ENCODE measurements at places on chromosomes 16 and 17.

- DNase-seq = no peak
Measured at GRCh38 chr17:1251866-1252608, 18.2 kb upstream of the BHLHA9 start.

DNA sequence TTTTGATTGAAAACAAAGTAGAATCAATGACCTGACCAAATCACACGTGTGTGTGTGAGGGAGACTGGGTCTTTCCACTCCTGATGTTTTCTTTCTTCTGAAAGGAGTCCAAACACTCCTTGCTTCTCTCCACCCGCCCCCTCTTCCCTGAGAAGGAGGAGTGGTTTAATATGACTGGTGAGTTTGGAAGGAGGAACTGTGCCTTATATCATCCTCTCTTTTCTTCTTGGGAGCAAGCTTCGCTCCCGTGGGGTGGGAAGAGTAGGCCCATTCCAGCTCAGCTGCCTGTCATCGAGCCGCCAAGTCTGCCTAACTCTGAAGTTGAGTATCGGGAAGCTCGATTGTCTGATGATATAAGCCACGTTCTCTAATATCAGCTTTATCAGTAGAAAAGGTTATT lies 96.5 kb downstream of the YPEL2 start:
- DNase-seq = no peak

- peak; percentile 36 for DNase-seq
Measured at GRCh38 chr16:27762441-27762840, 212.5 kb downstream of the KATNIP start.

DNA sequence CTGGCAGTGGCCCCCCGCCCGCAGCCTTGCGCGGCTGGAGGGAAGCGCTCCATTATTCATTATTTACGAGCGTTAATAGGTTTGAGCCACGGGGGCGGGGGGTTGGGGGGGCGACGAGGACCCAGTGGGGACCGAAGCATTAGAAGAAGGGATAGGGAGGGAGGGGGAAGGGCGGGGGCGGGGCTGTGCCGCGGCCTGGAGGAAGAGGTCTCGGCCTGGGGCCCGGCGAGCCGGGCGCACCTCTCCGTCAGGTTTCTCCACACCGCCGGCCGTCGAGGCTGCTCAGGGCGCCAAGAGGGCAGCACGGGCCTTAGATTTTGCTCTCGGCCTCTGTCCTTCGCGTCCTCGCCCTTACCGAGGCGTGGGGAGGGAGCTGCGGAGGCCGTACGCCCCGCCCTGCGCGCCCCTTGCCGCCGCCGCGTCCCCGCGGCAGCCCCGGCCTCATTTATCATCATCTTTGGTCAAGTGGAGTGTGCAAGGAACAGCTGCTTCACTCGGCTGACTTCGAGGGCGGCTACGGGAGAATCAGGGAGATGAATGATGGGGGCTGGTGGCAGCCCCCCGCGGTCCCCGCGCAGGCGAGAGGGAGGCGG lies 54.2 kb downstream of the SREBF1 start:
- no peak for DNase-seq

GRCh38 chr17:5364696-5365095 lies 54.8 kb downstream of the NUP88 start:
- DNase-seq = no peak

DNA sequence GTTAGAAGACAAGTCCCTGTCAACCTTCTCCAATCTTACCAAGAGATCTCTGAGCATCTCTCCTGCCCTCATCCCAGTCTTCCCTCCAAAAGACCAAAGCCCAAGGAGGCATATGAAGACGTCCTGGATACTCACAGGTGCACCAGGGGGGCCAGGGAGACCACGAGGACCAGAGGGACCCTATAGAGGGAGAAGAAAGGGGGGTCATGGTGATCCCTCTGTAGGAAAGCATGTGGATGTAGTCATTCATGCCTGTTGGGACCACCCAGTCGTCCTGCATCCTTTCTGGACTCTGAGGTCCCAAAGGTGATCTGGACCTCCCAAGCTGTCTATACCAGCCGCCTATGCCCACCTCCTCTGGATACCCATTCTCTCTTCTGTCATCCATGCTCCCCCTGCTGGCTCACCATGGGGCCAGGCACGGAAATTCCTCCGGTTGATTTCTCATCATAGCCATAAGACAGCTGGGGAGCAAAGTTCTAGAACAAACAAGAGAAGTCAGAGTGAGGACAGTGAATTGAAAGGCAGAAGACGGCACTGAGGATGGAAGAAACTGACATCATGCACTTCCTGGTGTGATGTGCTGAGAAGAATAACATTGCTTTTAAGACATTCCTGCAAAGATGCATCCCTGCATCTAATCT lies 3.3 kb downstream of the COL1A1 start:
- peak; percentile 39 for DNase-seq

GRCh38 chr16:52932321-52932720 lies 120.4 kb downstream of the CHD9NB start:
- no peak for DNase-seq

DNA sequence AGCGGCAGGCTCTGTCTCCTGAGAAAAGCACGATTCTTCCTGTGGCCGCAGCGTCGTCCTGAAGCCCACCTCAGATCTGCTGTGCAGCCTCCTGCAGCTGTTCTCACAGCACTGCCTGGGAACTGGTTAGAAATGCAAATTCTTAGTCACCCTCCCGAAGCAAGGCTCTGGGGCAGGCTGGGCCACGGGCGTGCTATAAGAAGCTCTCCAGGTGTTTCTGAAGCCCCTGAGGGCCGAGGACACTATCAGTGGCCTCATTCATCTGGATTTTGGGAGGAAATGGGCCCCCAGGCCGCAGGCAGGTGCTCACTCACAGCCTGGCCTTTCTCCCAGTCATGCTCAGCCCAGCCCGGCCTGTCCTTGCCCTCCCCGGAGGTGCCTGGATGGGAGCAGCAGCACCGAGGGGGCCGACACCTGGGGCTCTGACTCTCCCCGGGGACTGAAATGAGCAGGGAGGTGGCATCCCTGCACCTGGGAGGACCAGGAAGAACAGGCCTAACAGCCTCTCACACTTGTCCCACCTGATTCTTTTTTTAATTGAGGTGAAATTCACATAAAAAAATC lies 10.4 kb upstream of the NLRC3 start:
- DNase-seq = no peak

DNA sequence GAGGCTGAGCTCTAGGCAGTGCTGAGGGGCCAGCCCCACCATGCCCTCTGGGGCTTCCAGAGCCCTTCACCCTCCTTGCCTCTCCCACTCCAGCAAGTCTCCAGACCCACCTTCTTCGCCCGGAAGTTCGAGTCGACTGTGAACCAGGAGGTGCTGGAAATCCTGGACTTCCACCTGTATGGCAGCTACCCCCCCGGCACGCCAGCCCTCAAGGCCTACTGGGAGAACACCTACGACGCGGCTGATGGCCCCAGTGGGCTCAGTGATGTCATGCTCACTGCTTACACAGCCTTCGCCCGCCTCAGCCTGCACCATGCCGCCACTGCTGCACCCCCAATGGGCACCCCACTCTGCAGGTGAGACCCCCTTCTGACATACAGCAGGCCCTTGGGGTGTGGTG lies 10.5 kb downstream of the XYLT2 start:
- DNase-seq = no peak

- DNase-seq = no peak
Measured at GRCh38 chr17:50877838-50878237, 11.7 kb upstream of the TOB1 start.

DNA sequence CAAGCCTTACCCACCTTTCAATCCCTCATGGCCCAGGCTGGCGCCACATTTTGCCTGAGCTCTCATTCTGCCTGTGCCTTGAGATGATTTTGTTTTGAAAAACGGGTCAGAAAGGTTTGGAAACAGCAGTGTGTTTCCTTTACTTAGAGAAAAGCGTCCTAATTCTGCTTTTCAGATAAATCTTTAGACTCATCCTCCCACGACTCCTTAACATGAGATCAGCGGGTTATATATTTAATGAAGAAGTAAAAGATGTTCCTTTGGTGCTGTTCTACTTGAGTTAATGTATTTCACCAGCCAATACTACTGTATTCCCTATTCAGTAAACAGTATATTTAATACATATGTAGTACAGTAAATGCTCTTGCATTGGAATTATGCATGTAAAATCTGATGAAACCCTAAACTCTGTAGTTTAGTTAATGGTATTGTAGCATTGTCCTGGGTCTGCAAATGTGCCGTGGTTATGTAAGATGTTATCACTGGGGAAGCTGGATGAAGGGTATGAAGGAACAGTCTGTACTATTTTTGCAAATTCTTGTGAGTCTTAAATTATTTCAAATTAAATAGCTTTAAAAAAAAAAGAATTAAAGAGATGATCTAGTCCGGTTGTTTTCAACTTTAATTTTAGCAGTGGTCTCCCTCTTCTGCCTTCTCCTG lies 199.4 kb upstream of the CACNG5 start:
- DNase-seq = no peak

GRCh38 chr16:87145181-87146176 lies 171.7 kb downstream of the C16orf95 start:
- no peak for DNase-seq

- no peak for DNase-seq
Measured at GRCh38 chr17:83150369-83151055, 71.1 kb downstream of the METRNL start.

GRCh38 chr17:28751600-28752366 lies 8.0 kb downstream of the TRAF4 start:
- no peak for DNase-seq

DNA sequence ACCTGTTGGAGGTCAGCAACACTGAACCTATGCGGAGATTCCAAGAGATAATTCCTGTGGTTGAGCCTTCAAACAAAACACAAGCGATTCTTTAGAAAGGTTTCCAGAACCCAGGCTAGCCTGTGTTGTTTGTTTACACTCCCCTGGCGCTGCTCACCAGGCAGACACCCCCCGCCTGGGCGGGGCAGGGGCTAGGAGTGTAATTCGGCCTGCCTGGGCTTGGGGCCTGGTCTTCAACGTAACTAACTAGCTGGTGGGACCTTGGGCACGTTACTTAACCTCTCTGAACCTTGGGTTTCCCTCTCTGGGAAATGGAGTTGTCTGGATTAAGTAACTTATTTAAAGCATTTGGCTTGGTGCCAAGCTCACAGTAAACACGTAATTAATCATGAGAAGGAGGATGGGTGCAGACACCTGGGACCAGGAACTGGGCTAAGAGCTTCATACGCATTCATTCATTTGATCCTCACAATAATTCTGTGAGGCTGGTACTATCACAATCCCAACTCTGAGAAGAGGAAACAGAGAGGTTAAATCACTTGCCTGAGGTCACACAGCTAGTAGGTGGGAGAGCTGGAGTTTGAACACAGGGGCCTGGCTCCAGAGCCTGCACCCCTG lies 7.6 kb upstream of the ARHGAP27 start:
- DNase-seq = no peak

DNA sequence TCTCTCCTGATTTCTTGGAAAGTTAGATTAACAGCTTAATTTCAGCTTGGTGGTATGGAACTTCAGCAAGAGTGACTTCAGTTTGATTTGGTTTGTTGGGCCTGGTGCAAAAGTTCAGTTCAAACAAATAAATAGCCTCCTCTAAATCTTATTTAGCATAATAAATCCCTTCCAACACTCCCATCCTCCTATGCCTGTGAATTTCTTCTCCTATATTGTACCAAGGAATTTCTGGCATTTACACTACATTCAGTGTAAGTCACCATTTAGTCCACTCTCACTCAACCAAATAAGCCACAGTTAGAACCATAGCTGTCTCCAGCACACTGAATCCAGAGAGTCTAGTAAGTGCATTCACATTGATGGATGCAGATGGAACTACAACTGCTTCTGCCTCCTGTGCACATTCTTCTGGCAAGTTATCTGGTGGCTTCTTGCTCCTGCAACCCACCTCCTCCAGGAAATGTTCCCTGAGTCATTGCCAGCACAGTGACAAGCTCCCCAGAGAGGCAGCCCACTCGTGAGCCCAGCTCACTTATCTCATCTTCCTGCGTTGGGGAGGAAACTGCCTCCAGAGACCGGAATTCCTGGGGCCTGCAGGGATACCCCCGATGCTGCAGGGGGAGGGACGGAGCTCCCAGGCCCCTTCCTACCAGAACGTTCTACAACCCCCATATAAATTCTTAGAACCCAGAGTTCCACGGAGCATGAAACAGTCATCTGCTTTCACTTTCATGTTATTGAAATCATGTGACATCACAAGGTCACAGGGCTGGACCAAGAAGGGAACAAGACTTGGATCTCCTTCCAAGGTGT lies 318.3 kb downstream of the PHKB start:
- DNase-seq = no peak

GRCh38 chr17:71176331-71176730 lies 944.5 kb upstream of the SOX9 start:
- no peak for DNase-seq

DNA sequence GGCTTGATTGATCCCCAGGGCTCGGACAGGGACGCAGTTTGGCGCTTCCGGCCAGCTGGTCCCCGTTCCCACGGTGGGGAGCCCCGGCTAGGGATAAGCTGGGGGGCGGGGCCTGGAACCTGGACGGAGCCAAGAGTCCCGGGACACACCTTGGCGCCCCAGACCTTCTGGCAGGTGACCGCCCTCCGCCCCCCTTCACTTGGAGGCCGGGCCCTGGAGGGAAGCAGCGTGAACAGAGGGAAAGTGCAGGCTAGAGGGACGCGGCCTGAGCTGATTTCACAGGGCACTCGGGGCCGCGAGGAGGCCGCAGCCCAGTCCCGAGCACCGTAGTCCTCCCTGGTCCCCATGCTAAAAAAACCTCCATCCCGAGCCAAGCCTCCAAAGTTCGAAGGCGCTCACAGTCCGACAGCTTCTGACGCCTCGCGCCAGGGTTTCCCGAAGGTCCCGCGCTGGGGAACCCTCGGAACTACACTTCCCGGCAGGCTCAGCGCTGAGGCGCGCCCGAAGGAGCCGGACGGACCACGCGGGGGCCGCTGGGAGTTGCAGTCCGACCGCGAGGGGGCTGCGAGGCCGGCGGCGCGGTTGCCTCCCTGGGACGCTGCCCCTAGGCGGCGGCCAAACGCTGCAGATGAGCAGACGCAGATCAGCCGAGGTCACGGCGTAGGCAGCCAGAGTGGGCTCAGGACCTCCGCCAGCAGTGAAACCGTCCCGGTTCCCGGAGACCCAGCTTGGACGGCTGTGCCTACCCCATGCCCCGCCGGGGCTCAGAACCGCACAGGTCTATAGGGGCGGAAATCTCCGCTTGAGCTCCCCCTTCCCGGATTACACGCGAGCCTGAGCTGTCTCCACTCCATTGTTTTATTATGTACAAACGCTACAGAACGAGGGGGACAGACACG lies at the start of gene TBX6:
Gene TBX6, minus strand, starts transcription at position 451 of the 899 bp plus-strand sequence. CDS start 731 bp downstream, outside the sequence.
- DNase-seq = peak; percentile 58

DNA sequence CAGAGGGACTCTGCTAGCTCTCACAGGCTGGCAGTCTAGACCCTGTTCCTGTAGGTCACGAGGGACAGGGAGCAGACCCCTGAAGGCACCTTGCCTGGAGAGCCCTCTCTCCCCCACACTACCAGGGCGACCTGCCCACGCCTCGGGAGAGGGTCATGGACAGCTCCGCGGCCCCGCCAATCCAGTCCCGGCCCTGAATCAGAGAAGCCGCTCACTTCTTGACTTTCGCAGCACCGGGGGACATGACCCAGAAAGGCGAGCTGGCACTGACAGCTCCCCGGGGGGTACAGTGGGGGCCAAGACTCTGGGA lies 5.1 kb downstream of the KIFC3 start:
- DNase-seq = no peak

- peak; percentile 68 for DNase-seq
Measured at GRCh38 chr17:72466199-72466598, 345.4 kb downstream of the SOX9 start.

GRCh38 chr17:79836972-79837887 lies 2.0 kb downstream of the CBX4 start:
- DNase-seq = peak; percentile 53
